ENCODE measurements at places on chromosomes 12 and 14.

- no peak for DNase-seq
Observed at GRCh38 chr14:81382517-81383225, 17.5 kb downstream of the STON2 start.

- DNase-seq = no peak
Observed at GRCh38 chr12:81758421-81759189, 545 bp downstream of the PPFIA2 start.

GRCh38 chr12:122729583-122730214 is 945 bp downstream of the HCAR1 start:
- DNase-seq = no peak

DNA sequence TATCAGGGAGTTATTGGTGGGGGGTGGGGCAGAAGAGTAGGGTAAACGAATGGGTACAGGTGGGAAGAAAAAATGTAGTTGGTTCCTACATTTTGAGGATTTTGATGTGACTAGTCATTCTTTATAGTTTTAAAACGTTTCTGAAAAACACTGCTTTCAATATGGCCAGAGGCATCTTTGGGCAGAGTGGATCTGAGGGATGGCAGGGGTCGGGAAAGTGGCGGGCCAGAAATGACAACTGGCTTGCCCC is 527 bp upstream of the ATP23 start:
- no peak for DNase-seq

DNA sequence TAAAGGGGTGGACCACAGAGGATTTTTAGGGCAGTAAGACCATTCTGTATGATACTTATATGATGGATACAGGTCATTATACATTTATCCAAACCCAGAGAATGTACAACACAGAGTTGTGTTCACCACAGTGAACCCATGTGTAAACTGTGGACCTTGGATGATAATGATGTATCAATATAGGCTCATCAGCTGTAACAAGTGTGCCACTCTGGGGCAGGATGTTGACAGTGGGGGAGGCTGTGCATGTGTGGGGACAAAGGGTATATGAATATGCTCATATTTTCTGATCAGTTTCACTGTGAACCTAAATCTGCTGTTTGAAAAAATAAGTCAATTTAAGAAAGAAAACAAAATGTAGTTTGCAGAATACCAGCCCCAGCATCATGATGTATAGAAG is 14.2 kb upstream of the OS9 start:
- no peak for DNase-seq

- DNase-seq = no peak
Observed at GRCh38 chr12:111238075-111238734, 130.7 kb downstream of the PHETA1 start.

DNA sequence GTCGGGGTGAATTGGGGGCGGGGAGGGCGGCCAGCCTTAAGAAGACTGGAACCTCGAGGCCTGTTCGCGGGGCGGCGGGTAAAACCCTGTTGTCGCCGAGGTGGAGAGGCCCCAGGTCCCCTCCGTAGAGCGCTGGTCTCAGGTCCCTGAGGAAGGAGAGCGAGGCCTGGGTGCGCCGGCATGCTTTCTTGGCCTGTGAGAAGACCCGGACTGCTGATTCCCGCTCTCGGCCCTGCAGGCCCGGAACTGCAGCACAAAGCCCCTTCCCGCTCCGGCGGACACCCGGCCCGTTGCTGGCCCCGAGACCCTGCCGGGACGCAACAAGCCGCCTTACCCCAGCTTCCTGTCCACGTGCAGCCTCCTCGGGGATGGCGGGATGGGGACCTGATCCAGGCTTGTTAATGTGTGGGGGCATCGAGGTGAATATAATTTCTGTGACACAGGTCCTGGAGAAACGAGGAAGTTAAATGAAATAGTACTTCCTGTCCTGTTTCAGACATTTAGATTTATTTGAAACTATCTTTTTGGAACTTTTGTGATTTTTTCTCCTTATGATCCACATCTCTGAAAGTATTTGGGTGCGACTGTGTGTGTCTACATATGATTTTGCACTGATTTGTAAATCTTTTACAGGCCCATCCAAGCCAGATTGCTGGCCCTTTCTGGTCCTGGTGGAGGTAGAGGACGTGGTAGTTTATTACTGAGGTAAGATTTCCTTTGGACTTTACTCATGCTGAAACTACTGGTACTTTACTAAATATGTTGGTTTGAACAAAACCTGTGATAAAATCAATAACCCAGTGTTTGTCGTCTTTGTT is 600 bp downstream of the PNN start:
- no peak for DNase-seq

DNA sequence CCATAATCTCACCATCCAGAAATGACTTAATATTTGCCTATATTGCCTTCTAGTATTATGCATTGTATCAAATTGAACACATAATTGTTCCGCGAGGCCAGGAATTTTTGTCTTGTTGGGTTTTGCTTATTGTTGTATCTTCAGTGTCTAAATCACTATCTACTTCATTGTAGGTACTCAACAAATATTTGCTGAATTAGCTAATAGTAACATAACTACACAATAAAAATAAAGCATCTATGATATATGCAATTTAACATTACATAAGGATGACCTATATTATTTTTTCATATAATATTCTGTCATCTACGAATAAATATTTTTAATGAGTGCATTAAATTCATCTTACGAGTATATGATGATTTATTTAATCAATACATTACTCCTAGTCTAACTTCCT is 656.3 kb downstream of the ETNK1 start:
- DNase-seq = no peak

- no peak for DNase-seq
Observed at GRCh38 chr12:99133401-99133800, 488.3 kb downstream of the APAF1 start.

- no peak for DNase-seq
Observed at GRCh38 chr12:20024194-20024593, 344.1 kb upstream of the PDE3A start.

DNA sequence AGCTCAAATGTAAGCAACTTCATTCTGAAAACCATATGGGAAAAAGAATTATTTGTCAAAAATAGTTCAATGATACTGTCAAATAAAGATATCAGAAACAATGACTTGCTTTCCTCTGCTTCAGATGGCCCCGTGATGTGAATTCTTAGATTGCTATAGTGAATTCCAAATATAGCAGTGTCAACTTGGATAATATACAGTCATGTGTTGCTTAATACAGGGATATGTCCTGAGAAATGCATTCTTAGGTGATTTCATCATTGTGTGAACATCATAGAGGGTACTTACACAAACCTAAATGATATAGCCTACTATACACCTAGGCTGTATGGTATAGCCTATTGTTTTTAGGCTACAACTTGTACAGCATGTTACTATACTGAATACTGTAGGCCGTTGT is 108.7 kb upstream of the MIS18BP1 start:
- DNase-seq = no peak

DNA sequence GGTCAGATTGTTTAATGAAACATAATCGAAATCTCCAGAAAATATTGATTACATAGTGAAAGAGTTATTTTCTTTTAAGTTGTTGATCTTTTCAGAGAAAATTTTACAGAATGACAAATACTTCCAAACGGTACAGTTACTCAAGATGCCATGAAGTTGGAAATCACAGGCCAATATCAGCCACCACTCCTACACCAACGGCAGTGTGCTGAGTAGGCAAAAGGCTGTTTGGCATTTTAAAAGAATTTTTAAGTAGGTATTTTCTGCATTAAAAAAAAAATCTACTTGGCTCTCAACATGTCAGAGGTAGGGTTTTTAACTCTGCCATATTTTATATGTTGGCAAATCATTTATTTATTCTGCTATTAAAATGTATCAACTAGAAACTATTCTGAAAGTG is 21.7 kb downstream of the SLC38A4 start:
- DNase-seq = no peak

GRCh38 chr14:98093111-98093510 is 1178.9 kb downstream of the BCL11B start:
- DNase-seq = no peak

GRCh38 chr12:46320731-46321130 is 51.8 kb downstream of the SLC38A2 start:
- no peak for DNase-seq

DNA sequence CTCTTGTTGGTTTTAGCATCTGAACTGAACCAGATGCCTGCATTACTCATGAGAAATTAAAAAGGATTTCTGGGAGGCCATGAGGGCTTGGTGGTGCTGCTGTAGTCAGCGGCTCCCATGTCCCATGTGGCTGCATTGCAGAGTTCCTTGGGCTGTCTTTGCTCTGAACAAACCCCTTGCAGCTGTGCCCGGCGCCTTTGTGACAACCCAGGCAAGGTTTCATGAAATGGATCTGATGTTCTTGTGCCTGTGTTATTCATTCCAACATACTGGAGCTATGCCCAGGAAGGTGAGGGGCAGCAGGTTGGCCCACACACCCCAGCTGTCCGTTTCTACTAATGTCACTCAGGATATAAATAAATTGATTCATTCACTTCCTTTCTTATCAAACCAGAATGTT is 40.8 kb downstream of the TGFB3 start:
- DNase-seq = no peak

DNA sequence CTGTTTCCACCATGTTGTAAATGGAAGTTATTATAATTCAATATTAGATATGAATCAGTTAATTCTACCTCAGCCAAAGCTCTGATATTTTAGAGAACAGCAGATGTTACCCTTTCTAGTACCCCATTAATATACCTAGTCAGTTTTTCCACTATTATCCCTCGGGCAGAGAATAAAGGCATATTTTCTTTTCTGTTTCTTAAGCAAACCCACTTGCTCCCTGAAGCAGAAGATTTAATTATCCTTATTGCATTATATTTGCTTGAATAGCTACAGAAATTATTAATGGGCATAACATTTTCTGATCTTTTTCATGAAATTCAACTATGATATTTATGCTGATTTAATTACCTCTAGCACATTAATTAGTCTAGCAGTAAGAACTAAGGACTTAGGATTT is 832.9 kb upstream of the FBXO33 start:
- no peak for DNase-seq
